Activated CD8-positive, alpha-beta T cell treated with anti-CD3 and anti-CD28 coated beads, Interleukin-2, amount 10 ng/mL, durations not matched to agents 7 days and 5 days (primary cell): ENCODE measurements at places on chromosomes 7 and 10.

DNA sequence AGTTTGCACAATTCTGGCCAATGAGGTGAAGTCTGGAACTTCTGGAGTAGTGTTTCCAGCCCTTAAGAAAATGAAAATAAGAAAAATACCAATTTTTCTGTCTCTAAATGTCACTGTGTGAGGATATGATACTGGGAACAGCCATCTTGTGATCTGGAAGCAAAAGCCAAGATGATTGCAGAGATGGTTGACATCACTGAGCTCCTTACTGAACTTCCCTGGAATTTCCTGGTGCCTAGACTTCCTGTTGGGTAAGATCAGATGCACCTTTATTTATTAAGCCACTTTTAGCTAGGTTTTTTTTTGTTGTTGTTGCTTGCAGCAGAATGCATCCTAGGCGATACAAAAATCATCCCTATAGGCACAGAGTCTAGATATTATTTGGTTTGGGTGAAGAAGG is 27.3 kb upstream of the INHBA start:
- DNase-seq, result no peak

DNA sequence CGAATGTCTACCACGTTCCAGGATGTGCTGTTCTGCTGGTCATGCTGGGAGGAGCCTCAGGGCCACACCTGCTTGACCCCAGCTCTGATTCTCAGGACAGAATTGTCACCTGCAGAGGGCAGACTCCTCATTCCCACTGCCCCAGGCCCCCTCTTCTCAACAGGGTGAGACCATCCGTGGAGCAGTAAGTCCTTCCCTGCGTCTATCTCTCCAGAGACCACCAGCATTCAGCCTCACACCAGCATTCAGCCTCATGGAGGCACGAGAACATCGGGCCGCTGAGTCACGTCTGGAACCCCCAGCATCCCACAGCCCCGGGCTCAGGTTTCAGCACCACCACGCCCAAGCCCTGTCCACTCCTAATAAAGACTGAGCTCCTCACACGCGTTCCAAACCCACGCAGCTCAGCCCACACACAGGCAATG is 273.4 kb downstream of the DIP2C start:
- DNase-seq, result no peak

DNA sequence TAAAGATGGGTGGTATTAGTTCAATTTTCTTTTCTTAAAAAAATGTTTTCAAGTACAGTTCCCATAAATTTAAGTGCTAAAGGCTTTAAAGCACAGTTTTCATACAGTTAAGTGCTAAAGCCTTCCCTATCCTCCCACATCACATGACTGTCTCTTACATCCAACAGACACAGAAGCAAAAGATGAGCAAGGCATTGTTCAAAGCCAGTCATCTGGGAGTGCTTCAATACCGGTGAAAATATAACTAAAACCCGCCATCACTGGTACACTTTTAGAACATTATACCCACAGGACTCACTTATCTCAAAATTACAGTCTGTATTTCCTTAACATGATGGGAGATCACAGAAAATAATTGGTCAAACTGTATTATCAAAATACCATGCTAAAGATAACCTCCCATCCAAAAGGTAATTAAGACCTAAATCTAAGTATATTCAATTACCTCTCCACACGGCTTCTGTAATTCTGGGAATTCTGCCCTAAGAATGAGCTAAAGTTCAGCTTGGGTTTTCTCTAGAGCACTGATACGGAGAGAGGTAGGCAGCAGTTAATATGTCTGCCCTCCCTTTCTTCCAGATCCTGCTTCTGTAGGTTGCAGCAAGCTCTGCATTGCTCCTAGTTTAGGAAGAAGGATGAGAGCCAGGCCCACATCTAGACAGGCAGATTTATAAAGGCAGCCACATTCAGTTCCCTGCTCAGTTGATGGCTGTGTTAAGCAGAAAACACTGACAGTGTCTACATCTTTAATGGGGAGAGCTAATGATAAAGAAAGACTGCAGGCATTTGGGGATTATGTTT is 474.8 kb upstream of the PFKP start:
- no peak for DNase-seq

DNA sequence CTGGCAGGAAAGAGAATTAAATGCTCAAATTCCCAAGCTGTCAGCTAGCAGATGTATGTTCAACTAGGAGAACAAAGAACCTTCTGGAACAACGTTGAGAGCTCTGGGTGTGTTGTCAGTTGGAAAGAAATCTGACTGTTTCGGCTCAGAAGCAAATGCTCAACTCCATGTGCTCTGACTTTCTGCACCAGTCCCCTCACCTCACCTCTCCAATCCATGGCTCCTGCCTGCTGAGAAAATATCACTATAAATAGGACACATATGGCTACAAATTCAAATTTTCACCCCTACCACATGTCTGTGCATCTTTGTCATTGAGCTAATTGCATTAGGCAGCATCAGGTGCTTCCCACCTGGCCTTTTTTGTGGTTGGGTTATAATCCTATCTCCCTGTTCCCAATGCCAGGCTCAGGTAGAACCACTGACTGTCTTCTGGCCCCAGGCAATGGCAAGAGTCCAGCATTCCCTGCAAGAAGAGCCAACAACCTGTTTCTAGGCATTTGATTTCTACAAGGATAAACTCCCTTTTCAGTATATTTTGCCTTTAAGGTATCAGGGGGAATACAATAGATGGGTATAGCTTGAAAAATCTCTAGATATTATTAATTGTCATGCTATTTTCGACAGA is 142.6 kb upstream of the LSM8 start:
- no peak for DNase-seq
